Subcutaneous adipose tissue (tissue), 4 donors: ENCODE measurements at places on chromosomes 7 and 10. TPM values are rescaled to one million over a fixed set of nuclear protein-coding genes. Genes with fewer than 3 reads are reported as not detected.

Gene UCMA
- total RNA-seq: not detected

Gene HMX3
- total RNA-seq: not detected

Gene MDH2
- total RNA-seq: 56.8 TPM

Gene GNGT1
- total RNA-seq: not detected

Gene CALHM2
- 44.0 TPM for total RNA-seq

Gene FBH1
- total RNA-seq: 68.2 TPM

Gene ANXA11
- total RNA-seq: 145 TPM

Gene MBLAC1
- total RNA-seq: 2.7 TPM

Gene CALCR
- total RNA-seq: 0.34 TPM

Gene HOXA3
- 3.6 TPM for total RNA-seq

Gene MRLN
- total RNA-seq: not detected

Gene ATP6V0A4
- total RNA-seq: not detected

Gene KIF20B
- 3.7 TPM for total RNA-seq

Gene SPDYE5
- total RNA-seq: not detected

Gene SLC29A3
- total RNA-seq: 2.6 TPM

Gene ARHGEF35
- total RNA-seq: 3.7 TPM

Gene CLCN1
- total RNA-seq: not detected
